ENCODE measurements at places on chromosomes 2 and 18. TPM values are rescaled to one million over a fixed set of nuclear protein-coding genes. Genes with fewer than 3 reads are reported as not detected.
A peak's percentile ranks its signal among the peaks of the same experiment; 100 is the strongest.

DNA sequence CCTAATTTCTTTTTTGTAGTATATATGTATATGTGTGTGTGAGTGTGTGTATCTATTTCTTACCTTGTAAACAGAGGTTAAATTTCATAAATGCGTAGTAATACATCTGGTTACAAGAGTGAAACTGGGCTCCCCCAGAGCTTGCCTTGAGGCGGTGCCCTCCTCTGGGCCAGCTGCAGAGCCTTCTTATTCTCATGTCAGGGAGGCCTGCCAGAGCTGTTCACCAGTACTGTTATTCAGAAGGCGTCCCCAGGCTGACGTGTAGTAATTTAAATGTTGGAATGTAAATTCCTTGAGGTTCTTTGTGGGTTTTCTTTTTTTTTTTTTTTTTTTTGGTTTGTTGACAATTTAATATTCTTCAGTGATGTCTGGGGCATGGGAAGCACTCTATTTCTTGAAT, 11.2 kb downstream of the COPS8 start:
- no peak overlapping the region for H3K4me3 ChIP-seq
- no peak for DNase-seq
- H3K27ac ChIP-seq: no peak overlapping the region
- H3K36me3 ChIP-seq: peaks cover 29% of the 10 kb centered on the region
- H3K27me3 ChIP-seq: no peaks in the 10 kb centered on the region

DNA sequence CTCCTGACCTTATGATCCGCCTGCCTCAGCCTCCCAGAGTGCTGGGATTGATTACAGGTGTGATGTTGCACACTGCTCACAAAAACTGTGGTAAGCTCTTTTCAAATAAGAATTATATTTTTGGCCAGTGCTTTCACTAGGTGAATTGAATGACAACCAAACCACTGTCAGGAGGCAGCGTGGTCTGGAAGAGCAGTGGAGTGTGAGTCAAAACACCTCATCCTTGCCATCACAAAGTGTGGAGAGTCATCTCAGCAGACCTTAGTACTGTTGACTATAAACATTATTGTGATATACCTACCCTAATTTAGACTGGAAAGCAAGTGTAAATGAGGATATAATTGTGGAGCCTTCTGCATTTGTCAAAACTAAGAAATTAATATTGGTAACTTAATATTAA, 61.3 kb downstream of the UBE2E3 start:
- no peaks in the 10 kb centered on the region for H3K27me3 ChIP-seq
- no peaks in the 10 kb centered on the region for H3K36me3 ChIP-seq
- no peak overlapping the region for H3K27ac ChIP-seq
- no peak overlapping the region for H3K4me3 ChIP-seq
- H3K4me1 ChIP-seq: peaks cover 13% of the 10 kb centered on the region

DNA sequence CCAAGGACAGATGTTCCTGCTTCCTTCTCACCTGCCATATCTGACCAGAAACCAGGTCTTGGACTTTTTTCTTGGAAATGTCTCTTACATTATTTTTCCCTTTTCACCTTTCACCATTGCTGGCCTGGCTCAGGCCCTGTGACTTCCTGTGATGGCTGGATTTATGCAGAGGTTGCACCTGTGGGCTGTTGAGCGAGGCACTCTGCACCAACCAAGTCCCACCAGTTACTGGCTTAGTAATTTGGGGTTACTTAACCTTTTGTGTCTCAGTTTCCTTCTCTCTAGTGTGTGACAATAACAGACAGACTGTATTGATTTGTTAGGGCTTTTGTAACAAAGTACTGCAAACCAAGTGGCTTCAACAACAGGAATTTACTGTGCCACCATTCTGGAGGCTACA, 110.0 kb downstream of the INSIG2 start:
- no peak overlapping the region for H3K4me3 ChIP-seq
- H3K36me3 ChIP-seq: no peaks in the 10 kb centered on the region
- no peak overlapping the region for H3K27ac ChIP-seq
- H3K4me1 ChIP-seq: peaks cover 9% of the 10 kb centered on the region

GRCh38 chr18:55499526-55499925, 88.5 kb downstream of the TCF4 start:
- no peak overlapping the region for H3K4me3 ChIP-seq
- H3K27me3 ChIP-seq: peaks cover 6% of the 10 kb centered on the region
- H3K4me1 ChIP-seq: no peaks in the 10 kb centered on the region
- H3K36me3 ChIP-seq: no peaks in the 10 kb centered on the region
- DNase-seq: no peak

- H3K27ac ChIP-seq: no peak overlapping the region
- H3K27me3 ChIP-seq: no peaks in the 10 kb centered on the region
- H3K4me3 ChIP-seq: no peak overlapping the region
- no peaks in the 10 kb centered on the region for H3K36me3 ChIP-seq
These were observed 236.2 kb downstream of the GLI2 start for GRCh38 chr2:120971866-120972265.

DNA sequence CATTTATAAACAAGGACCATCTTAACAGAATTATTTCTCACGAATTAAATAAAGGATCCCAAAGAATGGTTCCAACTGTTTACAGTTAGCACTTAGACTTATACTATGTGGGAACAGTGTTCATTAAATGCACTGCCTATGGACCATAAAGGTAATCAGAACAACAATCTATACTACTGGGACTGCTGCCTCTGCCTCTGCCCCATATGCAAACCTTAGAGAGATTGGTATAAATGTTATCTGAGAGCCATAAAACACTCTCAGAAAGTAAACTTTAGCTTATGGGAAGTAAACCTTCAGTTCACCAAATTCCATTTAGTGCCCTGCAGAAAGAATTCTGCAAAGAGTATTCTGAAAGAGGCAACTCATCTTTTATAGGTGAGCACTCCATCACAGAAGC, 448.0 kb downstream of the NCKAP5 start:
- H3K4me3 ChIP-seq: no peak overlapping the region
- H3K36me3 ChIP-seq: no peaks in the 10 kb centered on the region
- DNase-seq: no peak
- no peaks in the 10 kb centered on the region for H3K27me3 ChIP-seq

DNA sequence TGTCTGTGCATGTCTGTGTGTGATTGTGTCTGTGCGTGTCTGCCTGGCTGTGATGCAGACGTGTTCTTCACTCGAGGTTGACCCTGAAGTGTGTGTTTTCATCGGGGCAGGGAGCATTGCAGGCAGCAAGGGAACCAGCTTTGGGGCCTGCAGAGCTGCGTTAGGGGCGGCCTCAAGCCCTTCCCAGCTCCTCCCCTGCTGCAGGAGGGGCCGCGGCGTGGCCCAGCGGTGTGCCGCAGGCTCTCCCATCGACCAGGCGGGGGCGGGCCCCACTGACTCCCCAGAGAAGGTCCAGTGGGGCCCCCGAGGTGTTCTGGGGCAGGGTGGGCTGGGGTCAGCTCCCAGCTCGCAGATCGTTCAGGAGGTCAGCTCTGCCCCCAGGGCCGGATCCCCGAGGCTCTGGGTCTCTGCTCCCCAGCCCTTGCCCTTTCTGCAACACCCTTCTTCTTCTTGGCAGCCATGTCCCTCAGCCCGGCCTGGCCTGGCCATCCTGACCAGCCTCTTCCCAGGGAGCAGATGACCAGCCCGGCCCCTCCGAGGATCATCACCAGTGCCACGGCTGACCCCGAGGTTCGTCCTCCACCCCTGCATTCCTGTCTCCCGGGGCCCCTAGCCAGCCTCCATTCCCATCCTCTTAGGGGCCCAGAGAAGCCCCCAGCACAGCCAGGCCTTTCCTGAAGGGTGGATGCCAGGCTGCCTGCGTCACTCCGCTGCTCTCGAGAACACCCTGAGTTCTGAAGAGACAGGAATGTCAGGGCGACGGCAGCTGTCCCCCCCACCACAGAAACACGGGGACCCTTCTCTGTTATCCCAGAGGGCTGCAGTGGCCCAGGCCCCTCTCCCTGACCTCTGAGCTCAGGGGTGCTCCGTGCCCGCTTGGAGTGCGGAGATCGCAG, 11.1 kb upstream of the KLHL30 start:
- no peak overlapping the region for H3K4me3 ChIP-seq
- DNase-seq: peak; percentile 52
- no peaks in the 10 kb centered on the region for H3K4me1 ChIP-seq
- H3K36me3 ChIP-seq: no peaks in the 10 kb centered on the region
- H3K27me3 ChIP-seq: no peaks in the 10 kb centered on the region
- H3K27ac ChIP-seq: no peak overlapping the region

DNA sequence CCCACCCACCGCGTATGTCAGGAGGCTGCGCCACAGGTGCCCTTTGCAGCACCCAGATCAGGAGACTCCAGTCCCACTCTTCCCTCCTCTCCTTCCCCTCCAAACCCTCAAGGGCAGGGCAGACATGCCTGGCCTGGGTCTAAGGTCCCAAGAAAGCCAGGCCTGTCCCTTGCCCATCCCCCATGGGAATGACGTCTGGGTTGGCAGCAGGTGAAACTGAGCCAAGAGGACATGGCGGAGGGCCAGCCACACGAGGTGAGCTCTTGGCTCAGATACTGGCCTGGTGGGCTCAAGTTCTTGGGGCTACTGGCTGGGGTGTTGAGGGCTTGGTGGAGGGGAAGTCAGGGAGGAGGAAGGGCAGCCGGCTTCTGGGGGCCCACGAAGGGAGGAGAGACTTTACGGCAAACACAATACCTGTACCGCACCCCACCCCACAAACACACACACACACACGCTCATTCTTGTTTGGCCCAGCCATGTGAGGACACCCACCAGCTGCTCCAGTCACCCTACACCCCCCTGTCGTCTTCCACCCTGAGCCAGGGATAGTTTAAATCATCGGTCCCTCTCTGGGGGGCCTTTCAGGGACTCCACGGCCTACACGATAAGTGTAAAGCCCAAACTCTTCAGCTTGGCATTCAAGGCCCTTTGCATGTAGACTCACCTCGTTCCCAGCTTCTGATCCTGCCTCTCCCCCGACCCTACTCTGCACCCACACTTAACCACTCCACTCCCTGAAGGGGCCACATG, 24.1 kb upstream of the TNS1 start:
- no peaks in the 10 kb centered on the region for H3K36me3 ChIP-seq
- H3K4me3 ChIP-seq: no peak overlapping the region
- no peak overlapping the region for H3K27ac ChIP-seq

- H3K27me3 ChIP-seq: no peaks in the 10 kb centered on the region
- no peak overlapping the region for H3K4me3 ChIP-seq
- H3K27ac ChIP-seq: no peak overlapping the region
- DNase-seq: no peak
- no peaks in the 10 kb centered on the region for H3K4me1 ChIP-seq
These were observed 167.4 kb downstream of the NCK2 start for GRCh38 chr2:105912081-105912480.

DNA sequence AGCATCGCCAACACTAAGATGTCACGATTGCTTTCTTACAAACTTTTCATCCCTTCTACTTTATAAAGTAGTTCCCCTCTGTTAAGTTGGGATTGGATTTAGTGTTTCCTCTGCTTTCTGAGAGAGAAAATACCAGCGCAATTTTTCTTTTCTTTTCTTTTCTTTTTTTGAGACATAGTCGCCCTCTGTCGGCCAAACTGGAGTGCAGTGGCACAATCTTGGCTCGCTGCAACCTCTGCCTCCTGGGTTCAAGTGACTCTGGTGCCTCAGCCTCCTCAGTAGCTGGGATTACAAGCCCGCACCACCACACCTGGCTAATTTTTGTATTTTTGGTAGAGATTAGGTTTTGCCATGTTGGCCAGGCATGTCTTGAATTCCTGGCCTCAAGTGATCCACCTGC, 9.0 kb downstream of the RELCH start:
- no peak overlapping the region for H3K4me3 ChIP-seq
- no peak for DNase-seq
- no peak overlapping the region for H3K27ac ChIP-seq
- peaks cover 31% of the 10 kb centered on the region for H3K4me1 ChIP-seq

GRCh38 chr2:156864325-156864724, 393.2 kb upstream of the GALNT5 start:
- no peak overlapping the region for H3K27ac ChIP-seq
- no peaks in the 10 kb centered on the region for H3K4me1 ChIP-seq
- H3K27me3 ChIP-seq: no peaks in the 10 kb centered on the region
- no peak for DNase-seq
- no peak overlapping the region for H3K4me3 ChIP-seq

GRCh38 chr2:219515874-219516629, 1.8 kb downstream of the ASIC4 start:
- no peaks in the 10 kb centered on the region for H3K36me3 ChIP-seq
- no peak overlapping the region for H3K4me3 ChIP-seq
- no peak overlapping the region for H3K27ac ChIP-seq
- H3K4me1 ChIP-seq: peaks cover 9% of the 10 kb centered on the region
- peaks cover 69% of the 10 kb centered on the region for H3K27me3 ChIP-seq

DNA sequence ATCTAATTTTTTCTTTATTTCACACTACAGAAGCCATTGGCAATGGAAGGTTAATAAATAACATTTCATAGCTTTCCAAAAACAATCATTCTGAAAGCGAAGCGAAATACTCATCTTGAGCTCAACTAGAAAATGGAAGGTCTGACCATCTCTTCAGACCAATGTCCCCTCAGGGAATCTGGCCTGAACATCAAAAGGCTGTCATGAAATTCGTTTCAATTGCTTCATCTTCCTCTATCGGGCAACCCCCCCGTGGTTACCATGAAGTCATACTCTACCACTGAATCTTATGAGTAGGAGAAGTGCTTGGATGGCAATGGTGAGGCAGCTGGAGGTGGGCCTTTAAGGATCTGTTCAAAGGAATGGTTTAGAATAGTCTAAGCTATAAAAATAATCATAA, 22.9 kb upstream of the CYTIP start:
- peak overlapping the region; percentile 65 for H3K27ac ChIP-seq
- no peaks in the 10 kb centered on the region for H3K27me3 ChIP-seq
- peaks cover 20% of the 10 kb centered on the region for H3K36me3 ChIP-seq
- no peak for DNase-seq
- no peak overlapping the region for H3K4me3 ChIP-seq

- peaks cover 14% of the 10 kb centered on the region for H3K27me3 ChIP-seq
- H3K4me1 ChIP-seq: peaks cover 9% of the 10 kb centered on the region
- no peaks in the 10 kb centered on the region for H3K36me3 ChIP-seq
- no peak for DNase-seq
- H3K27ac ChIP-seq: no peak overlapping the region
- H3K4me3 ChIP-seq: no peak overlapping the region
These were observed 11.8 kb downstream of the FBLN7 start for GRCh38 chr2:112149866-112150435.

The UPP2 gene
- total RNA-seq: not detected

The SP140 gene
- total RNA-seq: 57.5 TPM

The SPHKAP gene
- total RNA-seq: not detected

The KCNF1 gene
- not detected for total RNA-seq

The SMARCAL1 gene
- 26.8 TPM for total RNA-seq

The RFX8 gene
- 2.8 TPM for total RNA-seq

The SNTG2 gene
- total RNA-seq: 1.6 TPM

The ITGAV gene
- 4.9 TPM for total RNA-seq

The IL1RN gene
- not detected for total RNA-seq
